ENCODE measurements at places on chromosomes 6 and 20.

GRCh38 chr20:47502271-47503239 is 868 bp downstream of the NCOA3 start:
- peak; percentile 15 for DNase-seq

DNA sequence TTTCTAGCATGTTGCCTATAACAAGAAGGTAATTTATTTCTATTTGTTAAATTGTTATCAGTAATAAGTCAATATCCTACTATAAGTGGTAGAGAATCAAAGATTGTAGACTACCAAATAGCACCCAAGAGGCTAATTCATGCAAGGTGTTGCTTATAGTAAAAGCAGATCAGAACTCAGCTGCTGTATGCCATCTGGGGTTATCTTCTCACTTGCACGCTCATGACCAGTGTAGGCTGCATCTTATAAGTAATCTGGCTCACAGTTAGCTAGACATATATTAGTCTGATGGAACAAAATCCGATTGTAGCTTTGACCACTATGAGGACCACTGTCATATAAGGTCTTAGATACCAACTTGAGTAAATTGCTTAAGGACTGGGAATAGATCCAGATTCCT is 17.0 kb downstream of the TOP1 start:
- DNase-seq, result no peak

- no peak for DNase-seq
Measured at GRCh38 chr6:125866433-125866832, 75.7 kb downstream of the NCOA7 start.

GRCh38 chr6:35043381-35044130 is 97.6 kb downstream of the TCP11 start:
- no peak for DNase-seq

DNA sequence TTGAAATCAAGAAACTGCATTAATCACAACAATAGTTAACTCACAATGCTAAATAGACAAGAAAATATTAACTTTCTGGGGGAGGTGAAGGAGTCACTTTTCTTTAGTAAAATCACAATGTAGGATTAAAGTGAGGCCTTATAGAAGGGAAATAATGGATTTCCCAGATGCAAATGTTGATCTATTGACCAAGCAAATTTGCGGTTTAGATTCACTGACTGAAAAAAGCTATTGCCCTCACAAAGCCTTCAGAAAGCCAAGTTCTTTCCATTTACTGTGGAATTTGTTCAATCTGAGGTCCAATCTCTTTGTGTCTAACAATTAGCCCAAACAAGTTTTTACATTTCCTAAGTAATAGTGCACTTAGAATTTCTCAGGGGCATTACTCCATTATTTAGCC is 95.1 kb upstream of the PTCHD4 start:
- no peak for DNase-seq

GRCh38 chr6:29816030-29816429 is 11.6 kb upstream of the HLA-G start:
- no peak for DNase-seq

DNA sequence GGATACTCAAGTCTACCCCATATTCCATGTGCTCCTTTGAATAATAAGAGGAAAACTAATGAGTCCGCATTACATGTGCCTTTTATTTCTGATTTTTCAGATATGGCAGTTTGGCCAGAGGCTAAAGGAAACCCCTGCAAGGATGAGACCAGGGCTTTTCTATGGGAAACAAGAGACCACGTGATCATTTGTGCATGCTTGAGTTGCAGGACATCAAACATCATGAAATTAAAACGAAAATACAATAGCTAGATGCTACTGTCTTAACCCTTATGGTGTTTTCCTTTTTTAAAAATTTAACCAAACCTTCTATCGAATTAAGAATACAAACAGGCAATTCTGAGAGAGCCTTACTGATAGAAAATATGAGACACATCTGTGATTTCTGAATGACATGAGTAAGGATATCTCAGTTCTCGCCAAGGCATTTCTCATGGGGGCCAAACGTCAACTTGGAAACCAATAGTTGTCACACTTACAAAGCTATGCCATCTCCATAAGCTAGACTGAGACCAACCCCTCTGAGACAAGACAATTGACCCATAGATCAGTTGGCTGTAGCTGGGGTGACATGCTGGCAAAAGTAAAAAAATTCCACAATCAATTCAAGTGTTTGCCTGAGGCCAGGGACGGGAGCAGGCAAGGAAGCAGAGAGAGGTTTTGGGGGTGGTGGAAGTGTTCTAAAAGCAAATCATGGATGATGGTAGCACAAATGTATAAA is 52.8 kb downstream of the RIPOR2 start:
- DNase-seq, result no peak

- no peak for DNase-seq
Measured at GRCh38 chr20:51756653-51757052, 11.5 kb downstream of the ATP9A start.

DNA sequence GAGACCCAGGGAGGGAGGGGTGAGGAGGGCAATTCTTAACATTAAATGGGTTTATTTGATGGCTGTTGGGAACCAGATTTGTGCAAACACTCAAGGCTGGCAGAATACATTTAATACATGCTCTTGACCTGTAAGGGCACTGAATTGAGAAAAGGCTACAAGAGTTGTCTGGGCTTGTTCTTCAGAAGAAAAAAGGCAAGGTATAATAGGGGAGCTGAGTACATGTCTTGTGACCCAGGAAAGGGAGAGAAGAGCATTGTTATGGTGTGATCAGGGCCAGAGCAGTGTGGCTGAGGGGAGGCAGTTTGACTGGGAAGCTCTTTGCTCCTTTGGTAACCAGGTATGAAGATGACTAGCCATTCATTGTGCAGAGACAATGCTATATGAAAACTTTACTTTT is 18.9 kb downstream of the KLHL31 start:
- DNase-seq, result no peak

DNA sequence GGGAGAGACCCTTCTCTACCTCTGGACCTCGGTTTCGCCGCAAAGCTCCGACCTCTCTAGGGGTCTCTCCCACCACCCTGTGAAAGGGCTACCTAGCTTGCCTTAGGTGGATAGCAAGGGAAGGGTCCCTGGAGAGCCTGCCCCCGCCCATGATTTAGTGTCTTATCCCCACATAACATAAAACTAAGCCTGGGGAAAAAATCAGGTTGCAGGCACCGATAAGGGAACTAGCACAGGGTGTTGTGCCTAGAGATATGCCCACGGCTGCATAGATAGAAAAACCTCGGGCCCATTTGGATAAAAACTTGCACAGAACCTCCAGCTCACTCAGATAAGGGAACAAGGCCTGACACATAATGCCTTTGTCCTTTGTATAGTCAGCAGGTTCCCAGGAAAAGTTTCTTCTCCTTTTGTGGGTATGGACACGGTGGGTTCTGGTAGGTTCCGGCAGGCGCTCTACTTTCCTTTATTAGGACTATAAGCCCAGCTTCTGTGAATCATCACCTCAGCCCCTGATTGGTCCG is 846 bp downstream of the ZSCAN31 start:
- no peak for DNase-seq

GRCh38 chr20:43947316-43947710 is 32.7 kb downstream of the TOX2 start:
- DNase-seq, result no peak

GRCh38 chr20:38049800-38050199 is 16.3 kb downstream of the RPRD1B start:
- DNase-seq, result no peak

DNA sequence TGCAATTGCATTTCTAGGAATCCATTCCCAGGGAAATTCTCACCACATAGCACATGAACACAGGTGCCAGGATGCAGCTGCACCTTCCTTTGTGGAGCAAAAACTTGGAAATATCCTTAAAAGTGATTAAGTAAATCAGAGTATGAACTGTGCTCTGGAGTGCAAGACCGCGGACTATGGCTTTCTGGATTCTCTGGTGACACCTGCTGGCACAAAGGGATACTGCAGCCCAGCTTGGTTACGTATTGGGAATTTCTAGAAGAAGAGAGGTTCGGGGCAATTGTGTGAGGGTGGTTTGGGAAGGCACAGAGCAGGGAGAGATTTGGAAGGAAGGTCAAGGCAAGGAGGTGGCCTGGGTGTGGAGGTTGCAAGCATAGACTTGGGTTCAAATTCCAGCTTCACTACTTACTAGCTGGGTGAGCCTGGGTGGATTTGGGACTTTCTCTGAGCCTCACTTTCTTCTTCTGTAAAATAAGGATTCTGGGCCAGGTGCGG is 15.9 kb upstream of the PEDS1 start:
- peak; percentile 39 for DNase-seq

DNA sequence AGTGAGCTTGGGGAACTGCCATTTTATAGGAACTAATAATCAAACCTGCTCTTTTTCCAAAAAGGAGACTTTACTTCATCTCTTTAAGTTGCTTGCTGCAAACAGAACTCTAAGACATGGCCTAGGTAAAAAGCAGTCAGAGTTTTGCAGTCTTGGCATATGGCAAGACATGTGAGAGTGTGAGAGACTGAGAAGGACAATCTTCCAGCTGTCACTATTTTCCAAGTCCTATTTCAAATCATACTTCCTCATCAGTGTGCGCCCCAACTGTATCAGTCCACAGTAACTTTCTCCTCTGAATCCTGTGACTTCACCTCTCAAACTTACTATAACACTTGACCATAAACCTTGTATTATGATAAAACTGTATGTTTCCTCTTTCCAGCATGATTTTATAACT is 10.4 kb downstream of the CALHM6 start:
- DNase-seq, result no peak

- DNase-seq, result no peak
Measured at GRCh38 chr6:29130644-29131043, 22.8 kb downstream of the OR2J3 start.

DNA sequence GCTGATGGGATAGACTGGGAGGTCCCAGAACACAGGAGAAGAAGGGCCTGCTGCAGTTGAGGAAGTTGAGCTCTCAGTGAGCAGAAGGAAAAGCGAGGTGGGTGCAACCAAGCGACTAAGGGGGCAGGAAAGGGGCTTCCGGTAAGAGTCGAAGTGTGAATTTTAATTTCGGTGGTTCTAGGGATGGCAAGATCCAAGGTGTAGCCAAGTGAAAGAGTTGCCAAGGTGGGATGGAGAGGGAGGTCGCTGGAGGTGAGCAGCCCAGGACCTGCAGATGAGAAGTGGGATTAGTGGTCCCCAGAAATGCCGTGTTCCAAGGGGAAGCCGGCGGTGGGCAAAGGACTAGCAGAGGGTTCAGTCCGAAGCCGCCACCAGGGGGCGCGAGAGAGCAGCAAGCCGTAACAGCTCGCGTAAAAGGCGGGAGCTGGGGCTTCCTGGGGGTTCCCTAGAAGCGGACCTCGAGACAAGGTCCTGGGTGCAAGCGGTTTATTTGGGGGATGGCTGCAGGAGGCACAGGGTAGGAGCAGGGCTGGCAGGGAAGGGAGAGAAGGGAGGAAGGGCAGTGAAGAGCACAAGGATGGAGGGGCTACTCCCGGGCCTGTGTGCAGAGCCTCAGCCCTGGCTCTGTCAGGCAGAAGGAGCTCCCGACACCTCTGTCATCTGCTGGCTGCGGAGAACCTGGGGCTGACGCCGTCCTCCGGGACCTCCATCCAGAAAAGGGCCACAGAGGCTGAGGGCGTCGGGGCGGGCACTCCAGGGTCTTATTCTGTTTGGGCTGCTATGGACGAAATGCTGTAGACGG is 103.6 kb downstream of the PAX1 start:
- DNase-seq, result peak; percentile 2

- no peak for DNase-seq
Measured at GRCh38 chr6:108165714-108166663, at the start of gene NR2E1. NR2E1 (plus strand) TSS chr6:108166022; CDS start chr6:108166766, 744 bp downstream.

GRCh38 chr20:54144847-54145414 is 28.9 kb downstream of the CYP24A1 start:
- no peak for DNase-seq

DNA sequence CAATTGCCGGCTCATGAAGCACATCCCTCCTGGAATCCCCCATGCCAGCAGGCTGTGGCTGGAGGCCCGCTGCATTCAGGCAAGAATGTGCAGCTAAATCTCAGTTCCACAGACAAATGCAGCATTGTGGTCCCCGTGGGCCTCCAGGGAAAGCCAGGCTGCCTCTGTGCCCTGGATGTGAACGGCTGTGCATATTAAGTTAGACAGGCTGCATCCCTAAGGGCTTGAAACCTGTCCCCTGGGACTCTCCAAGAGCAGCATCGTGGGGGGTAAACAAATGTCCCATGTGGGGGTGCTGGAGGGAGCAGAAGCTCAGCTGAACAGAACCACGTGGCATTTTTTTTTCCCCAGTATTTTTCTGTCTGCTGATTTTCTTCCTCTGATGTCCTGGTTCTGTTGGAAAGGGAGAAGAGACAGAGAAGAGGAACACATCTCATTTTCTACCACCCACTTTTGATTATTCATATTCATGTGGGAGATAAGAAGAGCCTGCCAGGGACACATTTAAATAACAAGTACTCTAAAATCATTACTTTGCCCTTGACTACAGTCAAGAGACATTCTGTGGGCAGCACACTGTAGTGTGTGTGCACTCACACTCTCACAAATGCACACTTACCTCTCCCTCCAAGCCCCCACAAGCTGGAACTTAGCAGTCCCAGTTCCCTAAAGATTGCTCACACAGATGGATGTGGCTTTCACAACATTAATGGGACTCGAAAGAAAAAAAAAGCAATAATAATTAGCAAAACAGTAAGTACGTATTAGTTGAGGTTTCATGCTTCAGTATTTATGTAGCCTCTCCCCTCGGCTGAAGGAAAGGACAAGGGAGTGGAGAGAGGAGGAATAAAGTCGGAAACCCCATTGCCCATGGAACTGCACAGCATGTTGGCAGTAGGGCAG is 16.9 kb downstream of the GFOD1 start:
- no peak for DNase-seq

GRCh38 chr6:25024821-25025220 is 89.1 kb upstream of the RIPOR2 start:
- DNase-seq, result no peak

DNA sequence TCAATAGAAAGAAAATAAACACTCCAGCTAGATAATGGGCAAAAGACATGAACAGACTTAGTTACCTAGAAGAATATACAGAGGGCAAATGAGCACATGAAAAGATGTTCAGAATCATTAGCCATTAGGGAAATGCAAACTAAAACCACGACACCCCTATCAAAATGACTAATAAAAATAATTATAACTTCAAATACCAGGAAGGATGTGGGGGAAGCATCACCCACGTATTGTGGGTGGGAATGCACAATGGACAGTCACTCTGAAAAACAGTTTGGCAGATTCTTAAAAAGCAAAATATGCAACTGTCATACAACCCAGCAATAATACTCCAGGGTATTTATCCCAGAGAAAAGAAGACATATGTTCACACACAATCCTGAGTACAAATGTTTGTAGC is 92.6 kb downstream of the DLL1 start:
- DNase-seq, result no peak

DNA sequence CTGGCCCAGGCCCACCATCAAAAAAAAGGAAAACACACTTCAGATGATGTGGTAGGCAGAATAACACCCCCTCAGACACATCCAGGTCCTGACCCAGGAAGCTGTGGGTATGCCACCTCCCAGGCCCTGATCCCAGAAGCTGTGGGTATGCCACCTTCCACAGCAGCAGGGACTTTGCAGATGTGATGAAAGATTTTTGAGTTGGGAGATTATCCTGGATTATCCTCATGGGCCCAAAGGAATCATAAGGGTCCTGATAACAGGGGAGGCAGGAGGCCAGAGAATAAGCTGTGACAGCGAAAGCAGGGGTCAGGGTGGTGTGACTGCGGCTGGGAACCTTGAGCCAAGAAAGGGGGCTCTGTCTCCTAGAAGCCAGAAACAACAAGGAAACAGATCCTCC is 55.0 kb downstream of the BMP7 start:
- DNase-seq, result no peak

- no peak for DNase-seq
Measured at GRCh38 chr6:113445201-113445600, 411.9 kb upstream of the MARCKS start.
